Nucleus accumbens (tissue), 56 donors: ENCODE measurements at places on chromosomes 6 and 20.

GRCh38 chr6:3384241-3385143 is 72.4 kb downstream of the SLC22A23 start:
- DNase-seq = no peak

DNA sequence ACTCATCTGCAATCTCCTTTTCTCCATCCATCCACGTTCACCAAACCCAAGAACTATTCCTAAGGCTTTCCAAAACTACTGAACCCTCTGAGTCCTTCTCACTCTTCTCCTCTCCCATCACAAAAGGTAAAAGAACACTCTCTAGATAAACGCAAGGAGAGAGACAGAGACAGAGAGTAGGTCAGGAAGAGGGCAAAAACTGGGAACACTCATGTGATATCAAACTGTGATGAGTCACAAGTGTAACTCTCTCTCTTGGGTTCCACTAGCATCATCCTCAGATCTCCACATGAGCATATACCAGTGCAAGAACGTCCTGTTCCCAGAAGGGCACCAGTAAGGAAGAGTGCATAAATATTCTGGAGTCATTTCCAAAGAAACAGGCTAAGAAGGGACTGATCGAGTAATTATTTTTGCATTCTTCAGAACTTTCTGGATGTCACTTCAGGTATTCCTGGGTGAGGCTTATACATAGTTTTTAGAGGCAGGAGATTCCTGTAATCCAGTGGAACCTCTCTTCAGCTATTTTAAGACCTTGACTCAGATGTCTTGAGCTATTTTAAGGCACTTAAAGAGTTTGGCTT is 47.3 kb upstream of the STXBP5 start:
- no peak for DNase-seq

- DNase-seq = no peak
Measured at GRCh38 chr20:23440004-23440403, 519 bp downstream of the CSTL1 start.

DNA sequence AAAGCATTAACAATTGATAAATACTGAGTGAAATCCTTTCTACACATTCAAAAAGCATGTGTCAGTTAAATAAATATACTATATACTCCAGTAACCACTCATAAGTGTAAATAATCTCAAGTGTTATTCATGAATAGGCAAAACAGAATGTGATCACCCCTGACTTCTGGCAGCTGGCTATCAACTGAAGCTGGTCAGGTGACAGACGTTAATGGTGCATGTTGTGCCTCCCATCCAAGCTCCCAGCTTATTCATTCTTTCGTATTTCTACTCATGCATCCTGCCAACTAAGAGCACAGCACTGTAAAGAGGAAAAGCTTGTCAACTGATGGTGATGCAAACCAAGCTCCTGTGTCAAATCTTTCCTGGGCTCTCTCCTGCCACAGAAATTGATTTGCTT is 7.7 kb downstream of the PSMB1 start:
- DNase-seq = no peak

DNA sequence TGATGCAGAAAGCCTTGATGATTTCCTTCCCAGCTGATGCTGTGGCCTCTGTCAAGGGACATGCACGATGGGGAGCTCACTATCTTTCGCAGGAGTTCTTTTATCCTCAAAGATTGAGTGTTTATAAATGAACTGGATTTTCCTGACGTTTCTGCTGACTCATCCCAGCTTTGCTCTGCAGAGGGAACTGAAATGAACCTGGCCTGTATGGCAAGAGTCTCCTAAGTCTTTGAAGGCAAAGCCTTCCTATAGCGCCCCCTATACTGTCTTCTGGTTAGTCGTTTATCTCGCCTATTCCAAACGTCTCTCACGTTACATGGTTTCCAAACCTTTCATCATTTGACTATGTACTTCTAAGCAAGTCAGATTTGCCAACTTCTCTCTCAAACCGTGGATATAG is 565.3 kb downstream of the KIF16B start:
- no peak for DNase-seq

DNA sequence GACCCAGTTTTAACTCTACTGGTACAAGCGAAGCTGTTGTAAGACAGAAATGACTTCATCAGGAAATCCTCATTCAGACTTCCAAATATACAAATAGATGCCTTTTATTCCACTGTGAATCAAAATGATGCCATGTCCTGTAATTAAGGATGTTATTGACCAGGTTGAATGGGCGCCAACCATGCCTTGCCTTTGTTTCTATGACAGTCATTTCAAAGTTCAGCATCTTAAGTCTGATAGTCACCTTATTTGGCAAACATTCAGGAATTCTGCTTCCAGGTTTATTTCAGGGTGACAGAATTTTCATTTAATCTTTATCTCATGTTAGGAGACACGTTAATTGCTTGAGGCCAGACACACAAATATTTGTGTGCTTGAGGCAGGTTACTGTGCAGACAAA is 592.8 kb upstream of the JAG1 start:
- DNase-seq = no peak

GRCh38 chr20:57203986-57204385 is 62.5 kb downstream of the BMP7 start:
- DNase-seq = no peak

DNA sequence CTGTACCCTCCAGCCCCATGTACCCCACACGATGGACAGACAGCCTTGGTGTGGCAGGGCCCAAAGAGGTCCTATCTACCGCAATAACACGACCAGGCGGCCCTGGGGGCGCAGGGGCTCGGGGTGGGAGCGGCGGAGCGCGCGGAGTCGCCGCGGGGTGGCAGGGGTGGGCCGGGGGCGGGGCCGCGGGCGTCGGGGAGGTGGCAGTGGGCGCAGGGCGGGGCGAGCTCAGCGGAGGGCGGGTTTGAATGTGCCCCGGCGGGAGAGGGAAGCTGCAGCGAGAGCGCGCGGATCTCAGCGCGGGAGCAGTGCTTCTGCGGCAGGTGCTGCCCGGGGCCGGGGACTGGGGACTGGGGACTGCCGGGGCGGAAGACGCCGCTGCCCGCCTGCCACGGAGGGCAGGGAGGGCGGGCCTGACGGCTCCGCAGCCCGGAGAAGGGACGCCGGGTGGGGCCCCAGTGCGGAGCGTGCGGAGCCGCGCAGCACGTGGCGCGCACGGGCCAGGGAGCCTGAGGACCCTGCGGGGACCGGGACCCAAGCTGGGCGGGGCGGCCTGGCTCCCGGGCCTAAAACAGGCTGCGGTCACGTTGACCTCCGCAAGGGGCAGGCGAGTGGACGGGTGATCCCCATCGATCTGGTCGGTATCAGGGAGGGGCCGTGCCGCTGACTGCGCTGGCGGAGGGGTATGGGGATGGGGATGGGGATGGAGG is at the start of gene SLC29A1:
Gene SLC29A1, plus strand, starts transcription at position 277 of the 710 bp plus-strand sequence. CDS start 3,719 bp downstream, outside the sequence.
- peak; percentile 49 for DNase-seq

GRCh38 chr6:71393471-71393870 is 104.9 kb downstream of the OGFRL1 start:
- no peak for DNase-seq

- no peak for DNase-seq
Measured at GRCh38 chr6:23334360-23334759, 765.0 kb downstream of the HDGFL1 start.

DNA sequence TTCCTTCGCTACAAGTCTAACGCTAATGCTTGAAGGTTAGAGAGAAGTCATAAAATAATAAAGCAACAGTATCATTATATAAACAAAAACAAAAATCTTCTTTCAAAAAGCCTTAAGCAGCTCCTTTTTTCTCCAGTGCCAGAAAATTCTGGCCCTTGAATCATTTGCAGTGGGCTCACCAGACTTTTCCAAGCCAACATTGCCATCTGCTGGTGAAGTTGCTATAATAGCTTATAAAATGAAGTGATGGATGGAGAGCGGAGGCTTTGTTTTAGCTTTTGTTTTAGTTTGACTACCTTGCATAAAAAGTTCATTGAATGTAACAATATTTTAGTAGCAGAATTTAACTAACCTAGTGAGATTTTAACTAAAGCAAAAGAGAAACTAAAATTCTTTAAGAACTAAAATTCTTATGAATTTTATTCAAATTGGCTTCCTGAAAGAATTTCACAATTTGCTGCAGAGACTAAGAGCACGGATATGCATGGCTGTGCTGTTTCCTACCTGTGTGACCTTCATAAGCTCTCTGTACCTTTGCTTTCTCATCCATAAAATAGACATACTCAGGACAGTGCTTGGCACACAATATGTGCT is 44.8 kb upstream of the SLC2A12 start:
- peak; percentile 19 for DNase-seq

- no peak for DNase-seq
Measured at GRCh38 chr6:11222385-11223277, 9.8 kb downstream of the NEDD9 start.

DNA sequence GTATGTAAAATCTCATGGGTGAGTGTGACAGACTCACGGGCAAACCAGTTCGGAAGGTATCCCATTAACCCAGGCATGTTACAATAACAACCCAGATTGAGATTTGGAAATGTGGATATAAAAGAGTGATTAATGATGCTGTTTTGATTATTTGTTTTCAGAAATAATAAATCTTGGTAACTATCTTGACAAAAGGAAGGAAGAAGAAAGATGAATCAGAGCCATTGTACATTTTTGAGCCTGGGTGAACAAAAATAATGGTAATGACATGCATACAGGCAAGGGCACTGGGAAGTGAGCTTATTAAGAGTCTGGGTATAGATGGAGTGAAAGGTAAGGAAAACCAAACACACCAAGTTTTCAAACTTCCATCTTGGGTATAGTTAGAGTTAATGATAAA is 862.0 kb downstream of the PHF3 start:
- DNase-seq = no peak

GRCh38 chr20:17925141-17925939 is 43.3 kb downstream of the SNX5 start:
- DNase-seq = no peak

DNA sequence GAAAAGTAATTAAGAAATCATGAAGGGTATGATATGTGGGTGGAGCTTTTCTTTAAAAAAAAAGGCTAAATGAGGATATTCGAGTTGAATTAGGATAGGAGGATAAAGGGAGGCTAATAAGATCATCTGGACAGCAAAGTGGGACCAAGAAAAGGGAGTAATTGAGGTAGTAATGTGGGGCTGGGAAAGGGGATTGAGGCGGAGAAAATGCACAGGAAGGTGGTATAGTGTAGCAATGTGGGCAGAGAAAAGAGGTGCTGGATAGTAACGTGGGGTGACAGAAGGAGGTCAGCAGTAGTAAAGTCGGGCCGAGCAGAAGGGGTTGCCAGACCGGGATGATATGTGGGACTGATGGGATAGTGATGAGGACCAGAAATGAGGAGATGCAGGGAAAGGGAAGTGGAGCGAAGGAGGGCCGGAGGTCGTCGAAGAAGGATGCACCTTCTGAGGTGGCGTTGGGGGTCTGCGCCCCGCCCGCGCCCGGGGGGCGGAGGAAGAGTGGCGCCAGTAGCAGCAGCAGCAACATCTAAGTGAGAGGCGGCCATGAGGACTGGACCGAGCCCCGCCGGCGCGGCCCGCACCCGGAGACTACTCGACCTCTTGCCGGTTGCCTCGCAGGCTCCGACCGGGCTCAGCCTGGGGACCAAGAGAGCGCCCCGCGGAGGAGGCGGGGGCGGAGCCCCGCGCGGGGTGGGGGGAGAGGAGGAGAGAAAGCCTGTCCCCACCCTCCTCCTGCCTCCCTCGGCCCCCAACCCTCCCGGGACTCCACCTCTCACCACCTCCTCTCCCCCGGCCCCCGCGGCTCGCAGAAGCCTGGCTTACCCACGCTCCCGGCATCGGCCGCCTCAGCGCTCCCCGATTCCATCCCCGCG is 887 bp downstream of the GABBR1 start:
- DNase-seq = peak; percentile 69

- no peak for DNase-seq
Measured at GRCh38 chr6:7993952-7994351, 70.2 kb downstream of the BLOC1S5 start.

GRCh38 chr6:84774157-84774984 is 10.0 kb upstream of the TBX18 start:
- no peak for DNase-seq

DNA sequence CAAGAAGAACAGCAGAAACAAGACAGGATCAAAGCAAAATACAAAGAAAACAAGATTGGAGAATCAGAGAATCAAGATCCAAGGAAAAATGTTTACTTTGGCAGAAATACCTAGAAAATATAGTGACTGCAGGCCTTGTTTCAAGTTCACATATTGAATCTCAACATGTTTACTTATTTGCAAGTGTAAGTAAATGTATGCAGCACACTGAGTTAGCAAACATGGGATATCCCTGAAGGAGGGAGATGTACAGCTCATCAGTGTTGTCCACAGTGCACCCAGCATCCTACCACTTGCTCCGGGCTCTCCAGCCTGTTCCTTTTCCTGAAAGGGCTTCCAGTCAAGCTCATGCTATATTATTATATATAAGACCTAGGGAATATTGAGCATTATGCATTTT is 319.5 kb downstream of the PRL start:
- DNase-seq = no peak

GRCh38 chr6:14254505-14254904 is 136.9 kb downstream of the CD83 start:
- no peak for DNase-seq

GRCh38 chr20:9408422-9409300 is 105.7 kb upstream of the LAMP5 start:
- DNase-seq = no peak

- DNase-seq = no peak
Measured at GRCh38 chr6:1039191-1039590, 272.7 kb upstream of the FOXQ1 start.

- no peak for DNase-seq
Measured at GRCh38 chr20:57695012-57695411, 14.8 kb downstream of the PMEPA1 start.

DNA sequence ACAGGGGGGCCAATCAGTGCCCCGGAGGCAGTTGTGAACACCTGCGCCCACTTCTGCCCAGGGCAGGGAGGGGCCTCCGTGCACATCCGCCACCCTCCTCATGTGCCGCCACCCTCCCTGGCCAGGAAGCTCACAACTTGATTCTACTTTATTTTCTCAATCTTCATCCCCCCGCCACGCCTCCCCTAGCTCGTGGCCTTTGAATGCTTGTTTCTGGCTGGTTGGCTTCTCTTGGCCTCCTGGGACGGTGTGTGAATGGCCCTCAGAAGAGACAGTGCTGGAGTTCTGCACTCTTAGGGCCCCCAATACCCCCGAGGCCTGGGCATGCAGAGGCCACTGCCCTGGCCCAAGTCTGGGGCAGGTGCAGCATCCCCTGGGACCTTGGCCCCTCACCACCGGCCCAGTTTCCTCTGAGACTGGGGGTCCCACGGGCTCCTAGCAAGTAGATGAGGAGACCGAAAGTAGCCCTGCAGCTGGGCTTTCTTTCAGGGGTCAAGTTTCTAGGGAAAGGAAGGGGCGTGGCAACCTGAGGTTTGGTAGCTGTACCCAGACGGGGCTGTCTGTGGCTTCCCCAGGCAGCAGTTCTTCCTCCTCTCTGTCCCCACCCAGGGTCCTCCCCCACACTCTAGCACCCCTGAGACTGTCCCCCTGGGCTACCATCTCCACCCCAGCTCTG is 1.3 kb downstream of the RGS19 start:
- no peak for DNase-seq

- no peak for DNase-seq
Measured at GRCh38 chr20:52103335-52103912, 88.2 kb downstream of the ZFP64 start.

- DNase-seq = no peak
Measured at GRCh38 chr6:54988576-54988975, 142.0 kb downstream of the FAM83B start.

DNA sequence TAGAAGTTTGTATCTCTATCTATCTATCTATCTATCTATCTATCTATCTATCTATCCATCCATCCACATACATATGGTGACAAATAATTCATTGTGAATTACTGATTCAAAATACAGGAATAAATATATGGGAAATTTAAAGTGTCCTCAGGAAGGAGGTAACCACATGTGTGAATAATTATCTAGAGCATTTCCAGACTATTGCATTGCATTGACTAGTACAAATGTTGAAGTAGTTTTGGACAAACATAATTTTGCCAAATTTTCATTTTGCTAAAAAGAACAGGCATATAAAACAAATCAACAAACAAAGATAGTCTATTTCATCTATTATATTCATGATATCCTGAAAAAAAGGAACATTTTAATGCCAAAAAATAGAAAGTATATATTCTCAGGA is 192.7 kb downstream of the UTRN start:
- DNase-seq = no peak
